Tibial nerve (tissue), 4 donors: ENCODE measurements at places on chromosomes 7 and 10.

DNA sequence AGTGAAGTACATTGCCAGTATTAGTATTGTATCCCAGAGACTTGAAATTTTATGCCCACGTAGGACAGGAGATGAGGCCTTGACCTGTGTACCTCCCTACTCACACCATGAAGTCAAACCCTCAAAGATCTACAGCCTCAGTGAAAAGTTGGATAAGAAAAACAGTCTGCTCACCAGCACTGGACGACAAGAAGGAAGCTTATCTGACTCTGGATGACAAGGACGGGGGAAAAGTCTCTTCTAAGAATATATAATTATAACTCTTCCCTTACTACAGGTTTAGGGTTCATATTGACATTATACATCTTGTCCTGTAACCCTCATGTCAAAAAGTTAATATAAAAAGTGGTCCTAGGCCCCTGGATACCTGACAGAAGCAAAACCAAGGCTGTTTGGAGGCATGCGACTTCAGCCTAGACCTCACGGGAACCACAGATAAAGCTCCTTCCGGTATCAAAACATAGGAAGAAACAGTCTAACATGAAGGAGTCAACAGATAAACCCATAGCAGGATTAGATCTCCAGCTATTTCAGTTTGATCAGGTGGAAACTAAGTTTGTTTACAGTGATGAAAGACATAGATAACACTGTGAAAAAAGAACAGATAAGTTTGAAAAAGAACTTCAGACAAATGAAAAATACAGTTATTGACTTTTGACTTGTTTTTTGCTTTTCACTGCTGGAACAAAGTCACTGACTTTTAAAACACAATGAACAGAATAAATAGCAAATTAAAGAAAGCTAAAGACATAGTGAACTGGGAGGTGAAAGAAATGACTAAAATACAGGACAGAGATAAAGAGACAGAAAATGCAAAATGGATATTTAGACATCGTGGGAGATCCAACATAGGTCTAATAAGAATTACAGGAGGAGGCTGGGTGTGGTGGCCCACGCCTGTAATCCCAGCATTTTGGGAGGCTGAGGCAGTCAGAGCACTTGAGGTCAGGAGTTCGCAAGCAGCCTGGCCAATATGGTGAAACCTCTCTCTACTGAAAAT is 145.9 kb downstream of the PHTF2 start:
- DNase-seq: no peak

- no peak for DNase-seq
Measured at GRCh38 chr10:88986549-88987242, 3.9 kb upstream of the FAS start.

GRCh38 chr10:47454008-47454779 is 29.7 kb downstream of the ANXA8 start:
- DNase-seq: no peak

DNA sequence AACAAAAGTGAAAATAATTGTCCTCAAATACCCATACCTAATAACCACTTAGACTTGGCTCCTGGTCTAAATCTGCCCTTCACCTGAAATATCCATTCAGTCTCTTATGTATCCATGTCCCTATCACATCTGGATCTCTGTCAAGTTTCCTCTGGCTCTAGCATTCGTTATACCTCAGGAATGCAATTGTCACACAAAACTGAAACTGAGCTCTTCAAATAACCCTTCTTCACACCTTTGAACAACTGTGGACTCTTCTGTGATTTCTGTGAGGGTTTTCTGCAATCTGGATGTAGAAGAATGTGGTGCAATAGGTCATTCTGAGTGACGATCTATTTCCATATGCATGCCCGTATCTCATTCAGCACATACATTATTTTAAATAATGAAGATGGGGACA is 53.5 kb upstream of the FGL2 start:
- no peak for DNase-seq

- no peak for DNase-seq
Measured at GRCh38 chr7:75734586-75735458, 3.9 kb downstream of the HIP1 start.

GRCh38 chr10:121416071-121416470 is 182.2 kb downstream of the FGFR2 start:
- no peak for DNase-seq

DNA sequence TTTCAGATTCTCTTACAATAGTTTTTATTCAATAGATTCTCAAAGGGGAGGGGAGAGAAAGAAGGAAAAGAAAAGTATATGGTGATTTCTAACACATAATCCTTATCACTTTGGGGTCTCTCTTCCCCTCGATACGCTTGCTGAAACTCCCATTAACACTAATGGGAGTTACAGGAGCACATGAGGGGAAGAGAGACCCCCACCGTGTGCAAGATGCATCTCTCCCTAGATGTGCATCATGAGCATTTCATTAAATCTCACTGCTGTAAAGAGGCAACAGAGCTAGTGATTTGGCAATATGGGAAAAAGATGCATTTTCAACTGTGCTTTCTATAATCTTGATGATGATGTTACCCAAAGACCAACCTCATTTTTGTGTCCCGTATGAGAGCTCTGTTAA is 177.4 kb downstream of the SKAP2 start:
- no peak for DNase-seq

DNA sequence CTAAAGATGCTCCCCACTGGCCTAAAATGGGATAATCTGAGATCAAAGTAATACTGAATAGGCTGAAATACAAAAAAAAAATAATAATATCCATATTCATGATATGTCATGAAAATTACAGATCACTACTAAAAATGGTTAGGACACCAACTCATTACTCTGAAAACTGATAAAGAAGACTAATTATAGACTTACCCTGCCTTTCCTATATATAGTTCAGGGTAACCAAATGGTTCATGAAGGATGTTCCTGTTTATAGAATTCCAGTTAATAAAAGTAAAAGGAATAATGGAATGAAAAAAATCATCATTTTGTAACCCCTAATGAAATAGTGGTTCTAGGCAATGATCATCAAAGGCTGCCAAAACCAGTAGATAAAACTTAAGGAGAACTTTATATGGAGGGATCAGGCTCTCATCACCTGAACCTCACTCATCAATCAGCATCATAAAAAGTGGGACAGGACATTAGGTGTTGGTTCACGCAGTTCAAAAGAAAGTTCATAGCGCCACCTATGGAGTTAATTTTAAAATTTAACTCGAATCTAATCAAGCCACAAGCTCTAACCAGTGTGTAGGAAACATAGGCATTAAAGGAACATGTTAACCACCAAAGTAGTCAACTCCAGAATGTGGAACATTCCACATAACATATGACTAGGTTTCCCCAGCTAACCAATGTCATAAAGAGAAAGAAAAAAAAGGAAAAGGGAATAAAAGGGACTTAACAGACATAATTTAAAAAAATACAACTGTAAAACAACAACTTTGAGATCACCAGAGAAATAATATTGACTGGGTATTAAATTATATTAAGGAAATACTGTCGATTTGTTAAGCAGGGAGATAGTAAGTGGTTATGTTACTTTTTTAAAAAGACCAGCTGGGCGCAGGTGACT is 35.7 kb downstream of the P4HA1 start:
- no peak for DNase-seq

DNA sequence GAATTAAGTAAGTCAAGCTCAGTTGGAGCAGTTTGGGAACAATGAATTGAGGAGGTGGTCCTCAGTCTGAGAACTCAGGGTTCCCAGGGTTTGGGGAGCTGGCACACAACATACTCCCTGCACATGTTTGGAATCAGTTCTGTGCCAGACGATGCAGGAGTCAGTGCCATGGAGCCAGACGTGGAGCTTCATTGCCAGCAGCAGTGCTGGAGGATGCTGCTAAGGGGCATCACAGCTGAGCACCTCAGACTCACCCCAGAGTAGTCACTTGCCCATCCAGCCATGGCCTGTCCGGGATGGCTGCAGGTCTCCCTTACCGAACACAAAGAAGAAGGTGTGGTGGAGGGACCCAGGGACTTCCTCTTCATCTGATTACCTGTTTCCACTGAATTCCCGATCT is 7.9 kb downstream of the GIMAP5 start:
- DNase-seq: no peak

- DNase-seq: no peak
Measured at GRCh38 chr7:41826641-41827040, 123.8 kb upstream of the INHBA start.

DNA sequence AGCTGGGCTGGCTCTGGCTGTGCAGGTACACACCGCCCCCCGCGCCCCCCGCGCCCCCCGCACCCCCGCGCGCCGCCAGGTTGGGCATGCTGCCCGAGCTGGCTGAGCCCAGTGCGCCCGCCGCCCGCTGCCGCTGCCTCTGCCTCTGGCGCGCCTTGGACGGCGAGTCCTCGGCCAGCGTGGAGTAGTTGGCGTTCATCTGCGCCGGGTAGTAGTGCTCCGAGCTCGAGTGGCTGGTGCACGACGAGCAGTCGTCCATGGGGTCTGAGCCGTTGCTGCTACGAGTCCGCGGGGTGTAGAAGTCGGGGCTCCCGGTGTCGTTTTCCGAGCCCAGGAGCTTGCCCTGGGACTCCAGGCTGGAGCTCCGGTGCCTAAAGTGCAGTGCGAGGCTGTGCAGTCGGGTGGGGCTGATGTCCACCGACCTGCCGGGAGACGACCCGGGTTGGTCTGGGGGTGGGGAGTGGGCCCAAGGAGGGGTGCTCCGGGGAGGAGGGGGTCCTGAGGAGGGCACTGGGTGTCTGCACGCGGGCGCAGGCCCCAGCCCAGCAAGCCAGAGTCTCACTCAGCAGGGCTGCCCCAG is 70.4 kb downstream of the PRPF18 start:
- no peak for DNase-seq

- DNase-seq: no peak
Measured at GRCh38 chr10:124025660-124026588, 67.5 kb downstream of the CHST15 start.

DNA sequence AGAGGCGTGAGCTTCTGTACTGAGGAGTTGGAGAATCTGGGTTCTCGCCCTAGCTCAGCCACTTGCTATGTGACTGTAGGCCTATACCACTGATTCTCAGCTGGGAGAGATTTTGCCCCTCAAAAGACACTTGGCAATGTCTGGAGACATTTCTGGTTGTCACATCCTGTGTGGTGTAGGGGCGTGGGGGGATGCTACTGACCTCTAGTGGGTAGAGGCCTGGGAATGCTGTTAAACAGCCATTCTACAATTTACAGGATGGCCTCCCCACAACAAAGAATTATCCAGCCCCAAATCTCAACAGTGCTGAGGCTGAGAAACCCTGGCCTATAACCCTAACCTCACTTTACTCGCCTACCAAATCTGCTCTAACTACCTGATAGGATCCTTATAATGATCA is 58.8 kb upstream of the GAD2 start:
- no peak for DNase-seq

GRCh38 chr10:99232360-99232999 is 3.2 kb downstream of the HPSE2 start:
- DNase-seq: no peak

DNA sequence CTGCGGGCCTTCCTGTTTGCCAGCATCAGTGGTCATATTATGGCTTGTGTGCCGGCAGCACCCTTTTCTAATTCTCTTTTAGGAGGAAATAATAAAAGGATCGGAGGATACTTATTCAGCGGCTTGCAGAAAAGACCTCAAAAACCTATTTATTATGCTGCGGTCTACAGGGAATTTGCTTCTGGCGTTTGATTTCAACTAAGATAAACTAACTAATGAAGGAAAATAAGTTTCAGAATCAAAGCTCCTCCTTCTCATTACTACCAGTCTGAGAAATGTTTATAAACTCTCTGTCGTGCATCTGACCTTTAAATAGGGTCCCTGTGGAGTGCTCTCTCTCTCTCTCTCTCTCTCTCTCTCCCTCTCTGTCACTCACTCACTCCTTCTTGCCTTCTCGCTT is 335.0 kb upstream of the GLI3 start:
- DNase-seq: no peak

DNA sequence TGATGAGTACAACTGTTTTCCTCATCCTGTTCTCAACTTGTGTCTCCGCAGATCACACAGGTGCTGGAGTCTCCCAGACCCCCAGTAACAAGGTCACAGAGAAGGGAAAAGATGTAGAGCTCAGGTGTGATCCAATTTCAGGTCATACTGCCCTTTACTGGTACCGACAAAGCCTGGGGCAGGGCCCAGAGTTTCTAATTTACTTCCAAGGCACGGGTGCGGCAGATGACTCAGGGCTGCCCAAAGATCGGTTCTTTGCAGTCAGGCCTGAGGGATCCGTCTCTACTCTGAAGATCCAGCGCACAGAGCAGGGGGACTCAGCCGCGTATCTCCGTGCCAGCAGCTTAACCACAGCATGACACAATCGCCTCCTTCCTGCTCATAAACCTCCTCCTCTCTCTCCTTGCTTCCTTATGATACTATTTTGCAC is 126.7 kb upstream of the PRSS58 start:
- no peak for DNase-seq

GRCh38 chr10:86936661-86937501 is 20.5 kb downstream of the MMRN2 start:
- DNase-seq: no peak

- DNase-seq: no peak
Measured at GRCh38 chr7:114663502-114663901, 248.9 kb downstream of the FOXP2 start.

DNA sequence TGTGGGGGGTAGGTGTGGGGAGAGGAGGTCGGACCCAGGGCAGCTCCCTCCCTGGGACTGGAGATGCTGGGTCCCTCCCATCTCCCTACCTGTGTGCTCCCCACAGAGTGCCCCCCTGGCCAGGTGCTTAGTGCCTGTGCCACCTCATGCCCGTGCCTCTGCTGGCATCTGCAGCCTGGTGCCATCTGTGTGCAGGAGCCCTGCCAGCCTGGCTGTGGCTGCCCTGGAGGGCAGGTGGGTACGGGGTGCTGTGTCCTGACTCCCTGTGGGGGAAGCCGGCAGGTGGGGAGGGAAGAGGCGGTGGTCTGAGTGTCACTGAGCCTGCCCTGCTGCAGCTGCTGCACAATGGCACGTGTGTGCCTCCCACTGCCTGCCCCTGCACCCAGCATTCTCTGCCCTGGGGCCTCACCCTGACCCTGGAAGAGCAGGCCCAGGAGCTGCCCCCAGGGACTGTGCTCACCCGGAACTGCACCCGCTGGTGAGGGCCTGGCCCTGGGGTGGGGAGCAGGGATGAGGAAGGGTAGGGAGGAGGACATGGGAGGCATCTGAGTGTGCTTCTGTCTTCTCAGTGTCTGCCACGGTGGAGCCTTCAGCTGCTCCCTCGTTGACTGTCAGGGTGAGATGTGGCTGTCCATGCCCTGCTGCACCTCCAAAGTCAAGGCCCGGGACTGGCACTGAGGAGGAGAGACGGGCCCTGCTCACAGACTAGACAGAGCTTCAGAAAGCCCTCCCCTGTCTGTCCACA is 11.7 kb upstream of the ZNF862 start:
- DNase-seq: no peak

- no peak for DNase-seq
Measured at GRCh38 chr10:18681366-18681765, 22.1 kb downstream of the ARL5B start.

DNA sequence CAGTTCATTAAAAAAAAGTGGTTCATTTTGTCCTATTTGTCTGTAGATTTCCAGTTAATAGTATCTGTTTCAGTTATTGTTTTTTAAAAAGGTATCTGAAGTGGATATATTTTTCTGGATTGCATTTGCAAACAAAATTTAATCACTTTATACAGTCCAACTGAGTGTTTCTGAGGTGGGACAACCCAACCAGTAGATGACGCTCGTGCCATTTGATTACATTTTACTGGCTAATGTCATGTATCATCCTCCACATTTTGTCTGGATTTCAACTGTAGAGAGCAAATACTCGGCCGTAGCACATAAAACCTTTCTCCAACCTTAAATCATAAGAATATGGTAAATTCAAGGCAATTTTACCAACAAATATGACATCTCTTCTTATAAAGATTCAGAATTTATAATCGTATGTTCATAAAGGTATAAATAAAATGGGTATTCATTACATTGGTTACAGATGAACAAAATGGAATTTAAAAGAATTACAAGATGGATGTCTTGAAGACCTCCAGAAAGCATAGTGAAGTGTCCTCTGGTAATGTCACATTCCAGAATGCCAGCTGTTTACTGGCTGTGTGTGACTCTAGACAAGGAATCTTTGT is 789.0 kb downstream of the PHTF2 start:
- no peak for DNase-seq
